ENCODE measurements at places on chromosomes 7 and 10.

DNA sequence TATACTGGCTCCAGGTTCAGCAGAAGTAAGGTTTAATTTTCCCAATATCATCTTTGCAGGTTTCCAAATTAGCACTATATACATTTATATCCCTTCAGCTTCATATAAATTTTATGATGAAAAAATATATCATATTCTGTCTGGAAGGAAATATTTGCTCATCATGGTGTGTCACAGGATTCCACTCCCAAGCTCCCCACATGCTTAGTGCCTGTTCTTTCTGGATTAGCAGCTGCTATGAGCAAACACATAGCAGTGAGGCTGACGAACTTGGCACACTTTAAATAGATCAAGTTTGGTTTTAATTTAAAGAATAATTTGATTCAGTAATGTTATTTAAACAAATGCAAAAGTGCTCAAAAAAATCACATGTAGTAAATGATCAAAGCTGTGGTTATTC is 251.9 kb downstream of the AGMO start:
- no peak for DNase-seq

DNA sequence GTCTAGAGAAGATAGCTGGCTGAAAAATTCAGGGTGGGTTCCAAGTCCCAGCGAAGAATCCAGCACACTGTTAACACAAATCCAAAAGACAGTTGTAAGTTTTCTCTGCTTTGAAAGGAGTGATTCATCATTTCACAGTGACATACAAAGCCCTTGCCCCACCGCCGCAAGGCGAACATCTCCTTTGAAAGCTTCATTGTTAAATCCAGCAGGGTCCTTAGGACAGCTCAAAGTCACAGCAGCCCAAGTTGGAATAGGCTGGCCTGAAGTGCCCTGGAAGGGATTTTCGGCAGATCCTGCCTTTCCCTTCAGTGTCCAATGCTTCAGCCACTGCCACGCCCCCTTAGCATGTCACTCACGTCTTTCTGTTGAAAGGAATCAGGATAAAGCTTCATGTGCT is 526.1 kb downstream of the CALN1 start:
- no peak for DNase-seq

GRCh38 chr7:103989785-103990767 is 618 bp upstream of the RELN start:
- no peak for DNase-seq

DNA sequence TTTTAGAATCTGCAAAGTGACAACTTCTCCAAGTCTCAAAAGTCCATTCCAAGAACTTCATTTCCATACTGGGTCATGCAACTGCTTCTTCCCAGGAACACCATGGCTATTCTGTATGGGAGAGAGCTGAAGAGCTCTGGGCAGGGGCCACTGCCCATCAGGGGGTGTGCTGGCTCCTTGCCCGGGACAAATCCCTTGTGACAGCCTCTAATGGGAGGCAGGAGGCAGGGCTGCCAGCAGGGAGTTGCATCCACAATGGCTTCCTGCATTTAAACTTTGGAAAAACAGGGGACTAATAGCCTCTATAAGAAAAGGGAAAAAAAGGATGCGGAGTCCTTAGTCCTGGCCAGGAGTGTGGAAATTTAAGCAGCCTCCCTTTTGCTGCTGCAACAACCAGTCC is 18.4 kb upstream of the FRMD4A start:
- DNase-seq = no peak

DNA sequence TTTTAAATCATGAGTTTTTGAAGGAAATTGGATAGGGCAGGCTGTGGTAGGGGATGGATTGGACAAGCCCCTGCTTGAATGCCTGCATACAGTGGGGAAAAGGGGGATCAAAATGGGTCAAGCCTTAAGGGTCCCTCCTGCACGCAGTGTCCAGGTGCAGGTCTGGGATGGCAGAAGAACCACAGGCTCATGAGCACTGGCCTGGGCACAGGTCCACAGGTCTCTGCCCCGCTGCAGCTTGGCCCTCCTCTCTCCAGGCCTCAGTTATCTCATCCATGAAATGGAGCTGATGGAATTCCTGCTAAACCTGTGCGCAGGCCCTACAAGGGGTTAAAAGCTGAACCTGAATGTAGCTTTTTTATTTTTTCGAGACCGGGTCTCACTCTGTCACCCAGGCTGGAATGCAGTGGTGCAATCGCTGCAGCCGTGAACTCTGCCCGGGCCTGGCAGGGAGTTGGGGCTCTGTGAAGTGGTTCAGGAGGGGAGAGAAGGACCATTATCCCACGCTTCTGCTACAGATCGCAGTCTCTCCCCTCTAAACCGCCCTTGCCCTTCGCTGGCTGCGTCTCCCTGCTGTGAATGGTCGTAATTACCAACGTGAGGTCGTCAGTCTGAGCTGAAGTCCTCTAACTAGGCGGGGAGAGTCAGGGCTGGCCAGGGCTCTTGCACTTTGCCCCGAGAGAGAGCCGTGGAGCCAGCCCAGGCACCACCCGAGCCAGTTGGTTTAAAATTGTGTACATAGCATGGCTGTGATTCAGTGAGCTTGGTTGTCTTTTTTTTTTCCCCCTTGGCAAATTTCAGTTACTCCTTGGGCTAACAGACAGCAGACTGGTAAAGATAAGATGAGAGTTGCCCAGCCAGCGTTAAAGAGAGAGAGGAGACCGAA is 77.5 kb upstream of the GTF2I start:
- DNase-seq = no peak

DNA sequence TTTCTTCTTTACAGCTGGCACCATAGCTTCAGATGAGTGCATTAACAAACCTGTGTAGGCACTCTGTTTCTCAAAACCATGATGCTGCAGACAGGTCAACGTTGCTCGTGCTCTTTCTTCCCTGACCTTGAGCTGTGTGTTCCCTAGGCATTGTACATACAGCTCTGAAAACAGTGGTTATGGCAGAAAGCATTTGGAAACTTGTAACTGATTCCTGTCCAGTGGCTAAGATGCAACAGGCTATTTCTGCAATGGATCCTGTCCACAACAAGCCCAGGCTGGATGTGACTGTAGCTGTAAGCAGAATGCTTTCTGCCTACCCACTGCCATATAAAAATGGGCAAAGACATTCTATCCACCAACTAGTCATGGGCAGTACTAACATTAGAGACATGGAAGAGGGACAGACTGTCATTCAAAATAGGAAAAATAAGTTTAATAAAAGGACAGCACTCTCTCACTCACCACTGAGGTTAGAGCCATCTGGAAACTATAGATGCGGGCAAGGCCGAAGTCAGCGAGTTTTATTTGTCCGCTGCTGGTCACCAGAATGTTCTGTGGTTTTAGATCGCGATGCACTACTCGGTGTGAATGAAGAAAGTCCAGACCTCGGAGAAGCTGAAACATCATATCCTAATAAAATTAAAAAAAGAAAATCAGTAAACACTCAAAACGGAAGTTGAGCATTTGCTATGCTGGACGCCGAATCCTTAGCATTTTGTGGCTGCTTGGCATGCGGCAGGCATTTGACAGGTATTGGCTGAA is 111.0 kb downstream of the CDK6 start:
- DNase-seq = no peak

- DNase-seq = no peak
Observed at GRCh38 chr7:135391514-135391913, 118.4 kb downstream of the CNOT4 start.

GRCh38 chr7:69422574-69422985 is 175.7 kb upstream of the AUTS2 start:
- DNase-seq = no peak

DNA sequence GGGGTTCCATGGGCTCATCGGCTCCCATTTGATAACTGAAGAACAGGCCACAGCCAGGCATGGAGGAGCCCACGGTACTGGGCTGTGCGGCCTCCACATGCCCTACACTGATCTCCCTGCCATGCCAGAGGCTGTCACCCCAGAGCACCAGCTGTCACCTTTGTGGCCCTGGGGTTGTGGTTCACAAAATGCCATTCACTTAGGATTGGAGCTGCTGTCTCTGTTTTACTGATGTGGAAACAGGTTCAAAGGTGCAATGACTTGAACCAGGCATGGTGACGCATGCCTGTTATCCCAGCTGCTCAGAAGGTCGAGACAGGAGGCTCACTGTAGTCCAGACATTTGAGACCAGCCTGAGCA is 4.3 kb upstream of the UPK3B start:
- no peak for DNase-seq
